Naive B cell (primary cell): ENCODE measurements at places on chromosomes 4 and X. TPM values are rescaled to one million over a fixed set of nuclear protein-coding genes. Genes with fewer than 3 reads are reported as not detected.

GRCh38 chrX:104195489-104196084, 29.3 kb downstream of the FAM199X start:
- no peak overlapping the region for H3K27ac ChIP-seq
- no peak overlapping the region for H3K4me3 ChIP-seq
- no peaks in the 10 kb centered on the region for H3K27me3 ChIP-seq

DNA sequence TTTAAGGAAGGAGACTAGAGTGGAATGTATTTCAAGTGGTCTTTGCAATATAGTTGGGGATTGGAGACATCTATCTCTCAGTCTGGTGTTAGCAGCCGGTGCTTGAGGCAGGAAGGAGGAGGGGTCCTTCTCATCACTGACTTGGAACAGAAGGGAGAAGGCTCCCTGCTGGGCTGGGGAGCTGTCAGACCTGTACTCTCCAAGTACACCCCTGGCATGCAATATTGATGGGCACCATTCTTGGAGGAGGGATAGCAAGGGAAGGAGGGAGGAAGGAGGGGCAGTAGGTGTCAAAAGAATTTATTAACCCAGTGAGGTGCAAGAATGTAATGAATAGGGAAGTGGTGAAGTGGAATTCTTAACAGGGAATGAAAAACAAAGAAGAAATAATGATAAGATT, 338.8 kb downstream of the UNC5C start:
- no peaks in the 10 kb centered on the region for H3K27me3 ChIP-seq
- no peaks in the 10 kb centered on the region for H3K36me3 ChIP-seq
- no peak overlapping the region for H3K27ac ChIP-seq
- DNase-seq, result no peak
- H3K4me1 ChIP-seq, result no peaks in the 10 kb centered on the region
- H3K4me3 ChIP-seq, result no peak overlapping the region

DNA sequence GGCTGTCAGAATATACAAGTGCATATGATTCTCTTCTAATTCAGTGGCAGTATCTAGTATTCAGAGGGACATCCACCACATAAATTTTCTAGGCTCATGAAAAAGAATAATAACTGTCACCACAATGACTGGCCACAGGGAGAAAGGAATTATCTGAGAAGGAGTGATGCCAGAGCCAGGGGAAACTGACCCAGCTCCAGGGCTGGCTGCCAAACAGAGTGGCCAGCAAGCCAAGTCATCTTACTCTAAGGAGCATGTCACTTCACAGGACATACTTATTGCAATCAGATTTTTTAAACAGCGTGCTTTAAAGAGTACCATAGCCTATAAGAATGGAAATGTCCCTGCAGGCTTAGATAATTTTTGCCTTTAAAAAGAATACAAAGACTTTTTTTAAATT, 5.8 kb upstream of the SEPTIN11 start:
- H3K27ac ChIP-seq, result no peak overlapping the region
- H3K4me3 ChIP-seq, result no peak overlapping the region
- no peak for DNase-seq
- H3K36me3 ChIP-seq, result peaks cover 6% of the 10 kb centered on the region

DNA sequence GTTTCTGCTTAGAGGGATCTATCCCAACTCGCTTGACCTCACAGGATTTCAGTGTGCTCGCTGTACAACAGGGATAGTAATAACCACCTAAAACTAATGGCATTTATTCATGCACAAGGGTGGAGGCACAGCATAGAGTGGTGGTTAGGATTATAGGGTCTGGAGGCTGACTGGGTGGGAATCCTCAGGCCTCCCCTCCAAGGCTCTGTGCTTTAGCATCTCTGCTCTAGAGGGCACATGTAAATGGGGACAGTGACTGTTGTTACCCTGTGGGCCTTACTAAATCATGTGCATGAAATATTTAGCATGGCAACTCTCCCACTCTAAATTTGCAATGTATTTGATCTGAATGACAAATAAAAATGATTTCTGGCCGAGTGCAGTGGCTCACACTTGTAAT, 29.2 kb downstream of the VCX2 start:
- no peaks in the 10 kb centered on the region for H3K27me3 ChIP-seq
- no peak for DNase-seq
- no peaks in the 10 kb centered on the region for H3K36me3 ChIP-seq
- no peak overlapping the region for H3K4me3 ChIP-seq
- no peak overlapping the region for H3K27ac ChIP-seq

DNA sequence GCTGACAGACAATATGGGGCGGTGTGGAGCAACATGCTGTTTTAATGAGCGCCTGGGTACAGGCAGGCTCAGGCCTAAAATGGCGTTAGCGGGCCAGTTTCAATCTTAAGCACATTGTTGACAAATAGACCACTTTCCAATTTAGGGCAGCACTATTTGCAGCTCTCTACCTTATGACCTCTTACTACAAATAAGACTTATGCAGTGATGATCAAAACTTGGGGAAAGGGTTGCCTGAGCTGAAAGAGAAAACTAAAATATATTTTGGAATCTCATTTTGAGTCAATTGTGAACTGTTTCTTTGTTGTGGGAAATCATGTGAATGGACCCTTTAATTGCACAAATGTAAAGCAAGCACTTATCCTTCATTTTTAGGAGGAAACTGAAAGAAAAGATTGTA, 25.5 kb upstream of the GPAT3 start:
- H3K36me3 ChIP-seq, result no peaks in the 10 kb centered on the region
- H3K27ac ChIP-seq, result no peak overlapping the region
- H3K27me3 ChIP-seq, result no peaks in the 10 kb centered on the region
- H3K4me1 ChIP-seq, result no peaks in the 10 kb centered on the region
- DNase-seq, result no peak

DNA sequence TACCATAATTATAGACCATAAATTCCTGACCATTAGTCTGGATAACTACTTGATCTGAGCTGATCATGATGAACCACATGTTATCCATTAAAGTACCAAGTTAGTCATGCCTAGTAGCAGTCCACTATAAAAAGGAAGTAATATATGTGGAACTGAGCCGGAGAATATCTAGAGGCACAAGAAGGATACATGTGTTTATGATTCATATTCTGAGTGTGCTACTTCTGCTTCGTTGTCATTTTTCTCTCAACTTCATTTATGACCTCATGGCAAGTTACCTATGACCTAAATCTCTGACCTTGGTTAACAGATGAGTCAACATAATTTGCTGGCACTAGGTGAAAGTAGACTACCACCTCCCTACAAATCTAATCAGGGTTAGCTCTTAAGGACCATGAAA, 56.5 kb upstream of the ANKRD17 start:
- no peaks in the 10 kb centered on the region for H3K27me3 ChIP-seq
- peaks cover 17% of the 10 kb centered on the region for H3K36me3 ChIP-seq
- H3K4me3 ChIP-seq, result no peak overlapping the region
- H3K27ac ChIP-seq, result no peak overlapping the region

DNA sequence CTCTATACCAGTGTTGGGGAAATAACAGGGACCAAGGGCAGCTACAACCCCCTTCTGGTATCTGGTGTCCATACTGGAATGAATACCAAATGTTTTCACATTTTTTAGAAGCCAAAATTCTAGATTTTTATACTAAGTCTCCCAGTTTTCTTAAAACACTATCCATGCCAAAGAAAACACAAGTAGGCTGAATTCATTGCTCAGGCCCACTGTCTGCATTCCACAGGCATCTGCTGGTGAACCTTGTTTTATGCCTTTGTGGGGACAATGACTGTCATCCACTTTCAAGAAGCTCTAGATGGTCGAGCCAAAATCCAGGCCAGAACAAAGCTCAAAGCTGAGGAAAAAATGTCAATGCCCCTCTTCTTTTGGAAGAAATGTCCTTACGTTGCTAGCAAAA, 213.4 kb upstream of the RASGEF1B start:
- H3K4me1 ChIP-seq, result no peaks in the 10 kb centered on the region
- H3K36me3 ChIP-seq, result no peaks in the 10 kb centered on the region
- no peak for DNase-seq
- no peak overlapping the region for H3K4me3 ChIP-seq
- H3K27ac ChIP-seq, result no peak overlapping the region
- no peaks in the 10 kb centered on the region for H3K27me3 ChIP-seq

DNA sequence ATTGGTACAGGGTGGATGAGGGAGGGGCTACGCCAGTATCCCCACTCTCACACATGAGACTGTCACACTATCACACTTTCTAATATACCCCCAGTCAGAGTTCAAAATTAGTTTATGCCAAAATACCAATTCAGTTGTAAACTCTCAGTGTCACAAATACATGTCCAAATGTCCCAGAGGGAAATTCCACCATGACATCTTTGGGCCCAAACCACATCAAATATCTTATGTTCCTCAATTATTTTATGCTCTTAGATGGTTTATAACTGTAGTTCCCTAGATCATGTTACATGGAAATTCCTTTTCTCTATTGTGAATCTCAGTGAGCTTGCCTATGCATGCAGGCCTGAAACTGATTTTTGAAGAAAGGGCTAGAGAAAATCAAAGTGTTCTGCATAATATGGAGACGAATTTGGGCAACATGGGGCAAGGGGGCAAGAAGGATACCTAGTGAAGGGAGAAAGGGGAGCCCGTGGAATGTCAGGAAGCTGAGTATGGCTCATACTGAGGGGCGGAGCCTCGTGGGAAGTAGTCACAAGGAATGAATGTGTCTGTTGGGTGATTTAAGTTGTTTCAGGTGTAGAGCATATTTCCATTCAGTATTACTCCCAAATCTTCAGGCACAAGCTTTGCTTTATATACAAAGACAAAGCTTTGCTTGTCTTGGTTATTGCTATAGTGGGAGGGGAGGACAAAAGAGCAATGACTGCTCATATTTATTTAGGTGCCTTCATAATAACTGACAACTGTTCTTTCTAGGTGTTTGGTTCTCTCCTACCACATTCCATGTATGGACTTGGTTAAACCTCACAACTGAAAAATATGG, 40.8 kb downstream of the CLNK start:
- peaks cover 10% of the 10 kb centered on the region for H3K4me1 ChIP-seq
- no peak overlapping the region for H3K4me3 ChIP-seq
- no peak overlapping the region for H3K27ac ChIP-seq
- H3K36me3 ChIP-seq, result peaks cover 8% of the 10 kb centered on the region

Gene VCX3A
- not detected for polyA plus RNA-seq
